ENCODE measurements at places on chromosomes 3 and 15.

DNA sequence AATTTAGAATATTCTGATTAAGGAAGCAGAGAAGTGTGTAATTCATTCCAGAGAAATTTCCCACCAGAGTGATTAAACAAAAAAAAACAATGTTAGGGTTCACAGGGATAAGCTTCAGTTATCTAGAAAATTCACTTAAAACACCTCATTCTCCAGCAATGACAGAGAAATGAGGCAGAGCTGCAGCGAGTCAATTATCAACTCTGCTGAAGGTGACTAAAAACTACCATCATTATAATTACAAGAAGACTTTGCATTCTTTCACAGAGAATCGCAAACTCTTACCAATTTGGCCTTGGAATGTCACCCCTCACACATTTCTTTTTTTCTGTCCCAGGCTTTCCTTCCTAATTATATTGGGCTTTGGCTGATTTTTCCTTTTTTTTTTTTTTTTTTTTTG is 117.1 kb downstream of the RAB11A start:
- no peak for DNase-seq

DNA sequence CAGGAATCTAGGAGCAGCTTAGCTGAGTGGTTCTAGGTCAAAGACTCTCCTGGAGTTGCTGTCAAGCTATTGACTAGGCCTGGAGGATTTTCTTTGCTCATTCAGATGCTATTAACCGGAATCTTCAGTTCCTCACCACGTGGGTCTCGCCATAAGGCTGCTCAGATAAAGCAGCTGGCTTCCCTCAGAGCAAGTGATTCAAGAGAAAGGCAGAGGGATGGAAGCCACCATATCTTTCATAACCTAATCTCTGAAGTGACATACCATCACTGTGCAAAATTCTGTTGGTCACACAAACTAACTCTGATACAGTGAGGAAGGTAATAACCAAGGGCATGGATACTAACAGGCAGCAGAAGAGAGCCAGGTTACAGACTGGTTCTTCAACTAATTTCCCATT is 72.7 kb upstream of the FLNB start:
- no peak for DNase-seq

DNA sequence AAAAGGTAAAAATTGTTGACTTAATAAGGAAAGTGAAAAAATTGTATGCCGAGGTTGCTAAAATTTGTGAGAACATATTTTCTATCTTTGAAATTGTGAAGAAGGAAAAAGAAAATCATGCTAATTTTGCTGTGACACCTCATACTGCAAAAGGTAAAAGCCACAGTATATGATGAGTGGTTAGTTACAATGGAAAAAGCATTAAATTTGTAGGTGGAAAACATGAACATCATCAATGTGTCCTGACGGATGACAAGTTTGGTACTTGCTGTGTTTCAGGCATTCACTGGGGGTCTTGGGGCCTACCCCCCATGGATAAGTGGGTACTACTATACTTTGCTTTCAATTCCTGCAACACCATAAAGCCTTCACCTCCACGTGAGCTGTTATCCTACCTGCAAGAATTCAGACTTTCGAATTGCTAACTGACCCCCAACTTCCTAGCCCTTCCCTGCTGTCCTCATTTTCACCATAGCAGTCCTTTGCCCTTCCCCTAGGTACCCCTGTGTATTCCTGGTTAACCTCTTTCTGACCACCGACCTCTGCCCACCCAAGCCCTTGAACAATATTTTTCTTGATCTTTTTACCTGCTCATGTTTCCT is 62.4 kb downstream of the RAB7A start:
- DNase-seq: no peak

DNA sequence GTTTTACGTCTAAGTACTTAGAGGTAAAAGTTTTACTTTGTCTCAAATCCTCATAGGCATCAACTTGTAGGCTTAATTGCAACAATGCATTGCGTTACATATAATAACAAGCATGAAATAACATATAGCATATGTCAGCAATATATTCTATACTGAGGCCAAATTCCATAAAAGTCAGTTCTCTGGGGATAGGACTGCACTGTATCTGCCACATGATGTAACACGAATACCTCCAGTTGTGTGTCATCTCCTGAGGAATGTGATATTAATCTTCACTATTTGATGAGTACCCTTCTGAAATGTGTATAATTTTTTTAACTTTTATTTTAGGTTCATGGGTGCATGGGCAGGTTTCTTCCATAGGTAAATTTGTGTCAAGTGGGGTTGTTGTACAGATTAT is 126.4 kb downstream of the IMPG2 start:
- no peak for DNase-seq

GRCh38 chr3:171245796-171246765 is 214.1 kb downstream of the TNIK start:
- no peak for DNase-seq

DNA sequence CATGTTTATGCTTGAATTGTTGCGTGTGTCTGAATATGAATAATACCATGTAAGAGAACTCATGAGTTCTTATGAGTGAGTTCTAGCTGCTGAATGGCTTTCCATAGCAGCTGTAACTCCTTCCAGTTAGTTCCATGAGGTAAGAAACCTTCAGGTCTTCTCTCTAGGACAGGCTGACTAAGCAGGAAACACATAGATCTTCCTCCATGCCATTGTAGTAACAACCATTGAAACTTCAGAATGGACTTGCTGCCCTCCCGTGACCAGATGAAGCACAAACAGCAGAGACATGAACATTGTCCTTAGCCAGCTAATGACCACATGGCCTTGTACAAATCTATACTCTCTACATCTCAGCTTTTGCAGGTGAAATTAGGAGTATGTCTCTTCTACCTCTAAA is 200.0 kb downstream of the ZNF385D start:
- DNase-seq: no peak

- DNase-seq: no peak
Measured at GRCh38 chr3:47495111-47495510, 18.4 kb downstream of the ELP6 start.

DNA sequence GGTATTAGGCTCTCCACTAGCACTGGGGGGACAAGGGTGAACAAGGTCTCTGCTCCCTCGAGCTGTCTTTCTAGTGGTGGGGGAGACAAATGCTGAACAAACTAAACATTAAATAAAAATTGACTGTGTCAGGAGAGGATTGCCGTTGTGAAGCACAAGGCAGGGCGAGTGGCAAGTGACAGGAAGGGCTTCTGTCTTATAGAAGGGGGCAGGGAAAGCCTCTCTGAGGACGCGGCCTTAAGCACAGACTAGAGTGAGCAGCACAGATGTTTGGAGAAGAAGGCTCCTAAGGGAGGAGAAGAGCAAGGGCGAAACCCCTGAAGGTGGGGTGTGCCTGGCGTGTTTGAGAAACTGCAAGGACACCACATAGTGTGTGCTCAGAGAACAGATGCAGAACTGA is 50.9 kb upstream of the ATP2B2 start:
- no peak for DNase-seq

DNA sequence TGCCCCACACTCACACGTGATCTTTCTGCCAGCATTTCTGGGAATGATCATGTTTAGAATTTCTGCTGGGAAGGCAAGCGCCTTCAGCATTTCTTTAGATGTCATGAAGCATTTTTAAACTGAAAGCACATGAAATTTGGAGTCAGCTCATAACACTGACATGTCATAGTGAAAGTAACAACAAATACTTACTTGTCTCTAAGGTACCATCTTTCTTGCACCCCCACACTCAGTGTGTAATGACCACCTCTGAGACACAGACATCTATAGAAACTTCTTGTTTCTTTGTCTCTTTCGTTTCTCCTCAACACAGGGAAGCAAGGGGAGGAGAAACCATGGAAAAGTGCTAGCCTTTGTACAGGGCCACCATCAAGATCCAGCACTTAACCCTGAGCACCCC is 171.7 kb downstream of the RORA start:
- no peak for DNase-seq

DNA sequence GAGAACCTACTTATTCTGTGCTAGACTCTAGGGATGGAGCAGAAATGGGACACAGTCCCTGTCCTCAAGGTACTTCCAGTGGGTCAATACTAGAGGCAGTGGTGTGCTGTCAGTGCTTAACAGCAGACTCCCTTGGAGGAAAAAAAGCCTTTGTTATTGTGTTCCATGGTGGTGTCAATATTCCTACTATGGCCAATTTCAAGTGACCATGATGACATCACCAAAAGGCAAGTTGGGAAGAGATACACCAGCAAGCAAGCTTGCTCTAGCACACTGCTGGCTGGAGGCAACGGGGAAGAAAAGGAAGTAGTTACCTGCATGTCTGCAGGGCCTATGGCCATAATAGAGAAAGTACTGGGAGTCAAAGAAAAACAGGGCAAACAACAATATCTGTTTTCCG is 89.6 kb upstream of the ETV5 start:
- DNase-seq: no peak

GRCh38 chr3:51933471-51934138 is 8.1 kb downstream of the RRP9 start:
- no peak for DNase-seq

DNA sequence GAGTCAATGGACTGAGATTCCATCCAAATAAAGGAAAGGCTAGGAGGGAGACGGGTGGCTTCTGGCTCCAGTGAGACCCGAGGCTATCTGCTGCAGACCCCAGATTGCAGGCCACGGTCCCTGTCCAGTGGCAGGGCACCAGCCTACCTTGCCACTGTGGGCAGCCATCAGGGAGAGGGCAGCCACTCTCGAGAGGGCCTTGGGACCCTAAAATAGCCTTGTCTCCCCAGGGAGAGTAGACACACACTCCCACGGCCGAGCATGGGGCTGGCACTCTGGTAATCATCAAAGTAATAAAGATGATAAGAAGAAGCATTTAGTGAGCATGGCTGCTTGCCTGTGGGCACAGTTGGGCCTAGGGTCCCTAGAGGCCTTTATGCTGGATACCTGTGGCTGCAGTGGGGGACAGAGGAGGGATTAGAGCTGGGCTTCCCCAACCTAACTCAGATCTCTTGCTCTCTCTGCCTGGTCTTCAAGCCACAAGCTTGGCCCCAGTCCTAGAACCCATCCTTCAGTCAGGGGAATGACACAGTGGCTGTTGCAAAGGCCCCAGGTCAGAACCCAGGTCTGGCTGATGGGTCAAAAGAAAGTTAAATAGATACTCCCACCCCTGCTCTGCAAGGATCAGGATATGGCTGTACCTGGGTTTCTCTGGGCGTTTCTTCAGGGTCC is 9.2 kb upstream of the VIPR1 start:
- DNase-seq: no peak

DNA sequence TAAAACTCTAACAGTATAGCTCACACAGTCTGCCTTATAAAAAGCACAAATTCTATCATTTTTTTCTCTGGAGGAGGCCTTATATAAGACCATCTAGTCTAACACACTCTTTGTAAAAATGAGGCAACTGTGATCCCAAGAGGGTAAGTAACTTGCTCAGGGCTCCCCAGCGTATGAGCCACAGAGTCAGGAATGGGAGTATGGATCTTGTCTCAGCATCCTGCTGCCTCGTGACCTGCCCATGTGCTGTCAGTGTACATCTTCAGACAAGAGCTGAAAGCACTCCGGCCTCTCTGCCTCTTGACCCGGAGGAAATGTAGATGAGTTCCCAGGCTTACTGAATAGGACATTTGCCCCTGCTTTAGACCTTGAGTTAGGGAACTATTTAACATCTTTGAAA is 28.4 kb upstream of the MEF2A start:
- DNase-seq: no peak

DNA sequence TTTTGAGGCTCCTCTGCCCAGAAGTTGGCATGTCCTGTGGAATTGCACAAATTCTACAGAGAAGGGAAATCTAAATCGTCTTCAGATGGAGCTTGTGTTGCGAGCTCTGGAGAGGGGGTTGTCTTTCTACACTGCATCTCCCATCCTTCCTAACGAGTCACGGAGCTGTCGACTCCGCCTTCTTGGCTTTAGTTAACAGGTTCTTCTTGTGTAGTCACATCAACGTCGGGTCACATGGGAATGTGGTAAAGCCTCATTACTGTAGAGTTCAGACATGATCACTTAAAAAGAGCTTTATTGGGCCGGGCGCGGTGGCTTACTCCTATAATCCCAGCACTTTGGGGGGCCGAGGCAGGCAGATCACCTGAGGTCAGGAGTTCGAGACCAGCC is 60.0 kb downstream of the DNASE1L3 start:
- no peak for DNase-seq

- no peak for DNase-seq
Measured at GRCh38 chr3:13079051-13079450, 5.8 kb upstream of the IQSEC1 start.

- DNase-seq: no peak
Measured at GRCh38 chr15:40265875-40266274, 17.0 kb downstream of the ANKRD63 start.

- DNase-seq: no peak
Measured at GRCh38 chr3:152835601-152836102, 721 bp downstream of the P2RY1 start.

DNA sequence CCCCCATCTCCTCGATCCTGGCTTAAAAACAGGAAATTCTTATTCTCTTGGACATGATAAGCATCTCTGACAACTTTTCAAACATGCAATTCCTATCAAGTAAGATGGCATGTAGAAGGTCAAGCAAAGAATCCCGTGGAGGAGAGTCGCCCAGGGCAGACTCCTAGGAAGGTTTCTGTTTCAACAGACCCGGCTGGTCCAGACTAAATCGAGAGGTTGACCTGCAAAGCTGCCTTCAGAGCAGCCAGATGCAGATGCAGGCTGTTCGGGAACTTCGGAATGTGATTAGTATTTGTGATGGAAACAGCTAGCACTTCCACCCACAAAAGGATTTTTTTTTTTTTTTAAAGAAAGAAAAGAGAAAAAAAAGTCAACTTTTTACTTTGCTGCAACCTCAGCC is 216.8 kb downstream of the NR1D2 start:
- no peak for DNase-seq

DNA sequence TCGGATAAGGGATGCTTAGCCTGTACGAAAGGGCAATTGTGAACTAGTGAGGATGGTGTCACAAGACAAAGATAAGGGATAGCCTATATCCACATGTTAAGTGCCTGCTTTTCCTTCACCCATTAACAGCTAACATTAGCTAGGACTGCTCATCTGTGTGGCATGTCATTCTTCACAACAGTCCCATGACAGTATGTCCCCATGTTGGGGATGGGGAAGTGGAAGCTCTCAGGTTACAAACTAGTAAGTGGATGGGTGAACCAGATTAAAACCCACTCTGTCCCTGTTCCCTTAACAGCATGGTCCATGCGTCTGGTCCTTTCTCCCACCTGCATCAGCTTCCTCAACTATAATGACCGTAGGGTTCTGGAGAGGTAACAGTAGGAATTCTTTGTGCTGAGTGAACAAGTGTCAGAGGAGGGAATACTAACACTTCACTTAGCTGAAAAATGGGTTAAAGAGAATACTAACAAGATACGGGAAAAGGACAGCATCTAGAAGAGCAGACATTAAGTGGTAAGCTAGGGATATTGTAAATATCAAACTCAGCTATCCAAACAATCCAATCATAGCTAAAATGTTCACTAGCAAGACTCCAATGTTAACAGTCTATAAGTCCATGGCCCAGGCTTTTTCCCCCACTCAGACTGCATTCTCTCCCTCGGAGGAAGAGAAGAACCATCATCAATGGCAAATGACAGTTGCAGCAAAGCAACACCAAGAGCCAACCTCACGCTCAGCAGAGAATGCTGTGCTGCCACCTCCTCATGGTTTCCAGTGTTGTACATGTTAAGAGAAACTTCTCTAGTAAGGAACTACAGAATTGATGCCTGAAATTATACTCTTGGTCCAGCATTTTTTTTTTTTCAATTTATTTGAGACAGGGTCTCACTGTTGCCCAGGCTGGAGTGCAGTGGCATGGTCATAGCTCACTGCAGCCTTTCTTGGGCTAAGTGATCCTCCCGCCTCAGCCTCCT is 5.0 kb downstream of the RPLP1 start:
- no peak for DNase-seq

- no peak for DNase-seq
Measured at GRCh38 chr3:138349926-138350665, 1.7 kb downstream of the MRAS start.

Measured in GM12891 (cell line).